SK-N-DZ (cell line): ENCODE measurements at places on chromosomes 2 and 18.
A peak's percentile ranks its signal among the peaks of the same experiment; 100 is the strongest.

- DNase-seq, result no peak
Observed at GRCh38 chr2:170313992-170314348, 136.0 kb downstream of the MYO3B start.

- DNase-seq, result no peak
Observed at GRCh38 chr2:120995656-120996190, 260.1 kb downstream of the GLI2 start.

DNA sequence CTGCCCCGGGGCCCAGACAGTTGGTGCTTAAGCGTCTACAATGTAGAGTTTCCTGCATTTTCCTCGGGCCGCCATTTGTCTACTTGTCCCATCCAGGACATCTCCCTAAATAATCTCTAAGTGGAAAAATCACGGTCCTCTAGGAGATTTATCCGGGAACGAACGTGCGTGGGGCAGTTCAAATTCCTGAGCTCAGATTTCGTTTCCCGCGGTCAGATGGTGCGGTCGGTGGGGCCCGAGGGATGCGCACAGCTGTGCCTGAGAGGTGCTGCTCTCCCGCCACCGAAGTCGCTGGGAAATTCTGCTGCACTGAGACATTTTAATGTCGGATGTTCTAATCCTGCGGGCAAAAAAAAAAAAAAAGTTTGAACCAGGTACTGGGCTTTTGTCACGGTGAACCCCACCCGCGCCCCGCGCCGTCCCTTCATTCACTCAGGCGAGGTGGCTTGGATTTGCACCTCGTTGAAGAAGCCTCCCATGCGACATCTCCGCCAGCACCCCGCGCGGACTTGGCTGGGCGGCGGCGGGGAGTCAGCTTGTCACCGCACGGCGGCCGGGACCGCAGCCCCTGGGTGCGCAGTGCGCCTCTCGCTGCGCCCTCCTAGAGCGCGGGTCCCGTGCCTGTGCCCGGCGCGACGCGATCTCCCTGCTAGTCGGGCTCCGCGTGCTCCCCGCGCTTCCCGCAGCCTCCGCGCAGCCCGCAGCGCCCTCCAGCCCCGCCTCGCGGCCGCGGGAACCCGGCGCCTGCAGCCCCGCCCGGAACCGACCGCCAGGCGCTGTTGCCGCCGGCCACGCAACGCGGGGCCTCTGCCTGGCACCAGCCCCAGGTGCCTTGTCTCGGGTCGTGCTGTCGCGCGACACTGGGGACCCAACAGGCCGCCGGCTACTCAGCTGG is 191.9 kb upstream of the TCF4 start:
- DNase-seq, result peak; percentile 53

DNA sequence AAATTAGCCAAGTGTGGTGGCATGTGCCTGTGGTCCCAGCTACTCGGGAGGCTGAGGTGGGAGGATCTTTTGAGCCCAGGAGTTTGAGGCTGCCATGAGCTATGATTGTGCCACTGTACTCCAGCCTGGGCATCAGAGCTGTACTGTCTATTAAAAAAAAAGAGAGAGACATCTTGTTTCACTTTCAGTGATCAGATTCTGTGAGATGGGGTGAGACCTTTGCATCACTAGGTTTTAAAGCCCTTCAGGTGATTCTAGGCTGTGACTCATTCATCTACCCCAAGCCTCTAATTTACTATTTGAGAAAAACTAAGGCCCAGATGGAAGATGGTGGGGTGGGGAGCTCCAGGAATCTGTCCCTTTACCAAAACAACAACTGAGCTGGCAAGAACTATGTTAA is 7.1 kb downstream of the C2orf92 start:
- DNase-seq, result no peak

DNA sequence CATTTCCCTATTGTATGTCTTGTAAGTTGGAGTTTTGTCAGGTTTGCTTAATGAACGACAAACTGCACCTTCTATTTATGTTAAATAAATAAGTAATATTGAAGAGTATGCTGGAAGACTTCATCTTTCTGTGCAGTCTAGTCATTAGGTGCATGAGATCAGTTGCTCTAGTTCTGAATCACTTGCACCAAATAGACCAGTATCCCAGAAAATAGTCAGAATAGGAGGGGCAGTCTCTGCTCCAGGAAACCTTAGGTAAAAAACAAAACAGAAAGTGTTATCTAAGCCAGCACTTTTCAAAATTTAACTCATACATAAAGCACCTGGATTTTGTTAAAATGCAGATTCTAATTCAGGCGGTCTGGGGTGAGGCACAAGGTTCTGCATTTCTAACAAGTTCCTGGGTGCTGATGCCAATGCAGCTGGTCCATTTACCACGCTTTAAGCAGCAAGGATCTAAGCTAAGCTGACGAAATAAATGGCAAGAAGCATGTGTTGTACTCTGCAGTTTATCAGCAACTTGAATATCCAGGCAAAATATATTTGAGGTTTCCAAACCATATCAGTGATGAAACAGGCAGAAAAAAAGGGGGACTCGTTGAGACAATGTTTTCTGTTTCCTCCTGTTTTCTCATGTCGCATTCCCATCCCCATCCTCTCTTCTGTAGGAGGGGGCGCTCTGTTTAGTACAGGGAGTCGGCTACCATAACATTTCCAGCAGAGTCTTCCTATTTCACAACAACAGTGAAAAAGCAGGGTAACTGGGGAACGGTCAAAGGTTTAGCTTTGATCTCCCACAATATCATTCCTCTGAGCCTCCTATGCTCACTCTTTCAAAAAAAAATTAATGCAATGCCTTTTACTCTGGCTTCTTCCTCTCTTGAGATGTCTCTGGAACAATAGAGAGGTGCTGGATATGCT is 106.4 kb downstream of the MBD2 start:
- no peak for DNase-seq

DNA sequence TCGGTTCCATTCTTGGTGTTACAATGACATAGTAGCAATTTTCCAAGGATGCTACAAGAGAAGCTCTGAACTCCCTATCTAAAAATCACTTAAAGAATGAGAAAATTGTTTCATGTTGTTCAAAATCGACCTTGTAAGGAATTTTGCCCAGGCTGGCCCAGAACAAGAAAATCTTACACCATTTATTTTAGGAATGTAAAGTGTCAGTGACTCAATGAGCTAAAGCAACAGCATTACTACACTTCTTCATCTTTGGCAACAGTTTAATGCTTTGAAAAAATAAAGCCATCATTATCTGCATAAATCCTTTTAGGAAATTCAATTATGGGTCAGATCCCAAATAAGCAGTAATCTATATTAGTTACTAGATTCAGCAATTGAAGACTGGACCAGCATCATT is 38.6 kb downstream of the SLC25A12 start:
- DNase-seq, result no peak

DNA sequence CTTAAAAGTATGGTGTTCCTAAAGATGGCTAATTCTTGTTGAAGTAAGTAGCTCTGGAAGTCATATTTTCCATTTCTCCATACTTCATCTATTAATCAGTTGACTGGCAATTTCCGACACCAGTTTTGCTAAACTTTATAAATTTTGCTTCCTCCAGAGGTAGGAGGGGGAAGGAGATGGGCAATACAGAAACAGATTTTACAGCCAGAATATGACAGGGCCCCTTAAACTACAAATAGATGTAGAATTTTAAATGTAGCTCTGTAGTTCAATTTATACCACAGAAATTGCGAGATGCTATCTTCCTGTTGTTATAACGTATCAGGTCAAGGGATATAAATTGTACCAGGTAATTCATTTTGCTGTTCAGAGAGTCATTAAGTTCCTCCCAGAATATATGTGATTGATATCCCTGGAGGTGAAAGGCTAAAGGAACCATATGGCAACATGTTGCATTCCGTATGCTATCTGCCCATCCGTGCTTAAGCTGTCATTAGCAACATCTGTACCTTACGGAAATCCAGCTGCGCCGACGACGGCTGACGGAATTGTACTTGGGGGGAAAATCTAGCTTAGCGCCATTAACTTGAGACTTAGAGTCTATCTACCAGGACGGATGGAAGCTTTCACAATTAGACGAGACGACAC is 8.4 kb upstream of the NR4A2 start:
- peak; percentile 11 for DNase-seq

DNA sequence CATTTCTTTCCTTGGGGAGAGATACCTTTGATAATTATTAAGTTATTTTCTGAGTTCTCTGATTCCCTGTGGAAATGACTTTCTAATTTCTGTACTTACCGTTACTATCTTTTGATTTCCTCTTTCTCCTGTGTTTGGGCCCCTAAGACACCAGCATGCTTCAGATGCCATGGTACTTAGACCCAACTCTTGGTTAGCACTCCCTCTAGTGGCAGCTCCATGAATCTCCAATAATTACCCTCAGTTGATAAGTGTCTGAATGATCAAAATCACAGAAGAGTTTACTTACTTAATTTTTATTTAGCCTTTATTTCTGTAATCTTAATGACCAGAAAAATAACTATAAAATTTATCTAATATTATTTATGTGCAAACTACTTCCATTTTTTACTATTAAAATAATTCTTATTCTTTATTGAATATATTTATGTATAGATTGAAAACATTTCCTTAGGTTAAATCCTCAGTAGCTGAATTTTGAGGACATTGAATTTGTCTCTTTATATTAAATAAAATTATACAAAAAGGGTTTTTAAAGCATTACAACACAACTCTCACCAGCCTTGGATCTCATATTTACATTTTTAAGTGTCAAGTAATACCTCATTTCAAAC is 300.4 kb downstream of the KCNS3 start:
- DNase-seq, result peak; percentile 38

DNA sequence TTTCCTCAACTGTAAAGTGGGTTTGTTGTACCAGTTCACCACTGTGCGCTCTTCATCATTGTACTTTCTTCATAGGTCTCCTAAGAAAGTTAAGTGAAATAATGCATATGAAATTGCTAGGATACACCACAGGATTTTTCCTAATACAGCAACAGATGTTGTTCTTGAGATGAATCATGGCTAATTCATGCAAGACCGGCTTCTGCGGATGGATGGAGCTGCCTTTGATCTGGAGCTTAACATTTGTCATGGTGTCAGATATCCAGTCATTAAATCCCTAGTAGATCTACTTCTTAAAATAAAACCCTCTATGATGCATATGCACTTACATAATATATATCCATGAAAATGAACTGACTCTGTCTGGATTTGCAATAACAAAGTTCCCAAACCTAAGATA is 114.1 kb downstream of the COL6A3 start:
- no peak for DNase-seq

- DNase-seq, result peak; percentile 25
Observed at GRCh38 chr2:197310987-197311420, 424 bp upstream of the ANKRD44 start.
